ENCODE measurements at places on chromosomes 2 and 18. TPM values are rescaled to one million over a fixed set of nuclear protein-coding genes. Genes with fewer than 3 reads are reported as not detected.

ELOA2 gene
- total RNA-seq = not detected

BBS5 gene
- total RNA-seq = 7.8 TPM

IL1RL1 gene
- total RNA-seq = 15.8 TPM

USP14 gene
- total RNA-seq = 60.0 TPM

DUSP28 gene
- total RNA-seq = 2.3 TPM

ARHGAP28 gene
- 15.6 TPM for total RNA-seq

CHST9 gene
- 0.14 TPM for total RNA-seq

DPP10 gene
- not detected for total RNA-seq

TMEM247 gene
- total RNA-seq = not detected
